ENCODE measurements at places on chromosomes 3 and 15.

- DNase-seq, result no peak
These were observed 4.5 kb upstream of the C15orf39 start for GRCh38 chr15:75197062-75197630.

DNA sequence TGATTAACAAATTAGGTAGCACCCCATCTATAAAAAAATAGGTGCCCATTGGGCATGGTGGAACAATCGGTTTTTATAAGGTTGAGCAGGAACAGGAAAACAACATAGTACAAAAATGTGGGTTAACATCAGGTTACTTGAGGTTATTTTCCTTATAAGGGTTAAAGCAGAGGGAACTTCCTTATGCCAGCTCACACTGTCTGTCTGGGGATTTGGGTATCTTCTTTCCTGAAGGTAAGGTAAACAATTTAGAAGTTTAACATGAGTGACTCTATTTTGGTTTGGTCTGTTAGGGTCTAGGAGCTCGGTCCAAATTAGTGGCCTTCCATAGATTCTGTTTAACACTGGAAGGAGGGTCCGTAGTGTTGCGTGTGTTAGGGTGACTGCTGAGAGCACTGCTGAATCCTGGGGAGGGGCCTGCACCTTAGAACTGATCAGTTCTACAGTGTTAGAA, 14.7 kb downstream of the CHD2 start:
- no peak for DNase-seq

DNA sequence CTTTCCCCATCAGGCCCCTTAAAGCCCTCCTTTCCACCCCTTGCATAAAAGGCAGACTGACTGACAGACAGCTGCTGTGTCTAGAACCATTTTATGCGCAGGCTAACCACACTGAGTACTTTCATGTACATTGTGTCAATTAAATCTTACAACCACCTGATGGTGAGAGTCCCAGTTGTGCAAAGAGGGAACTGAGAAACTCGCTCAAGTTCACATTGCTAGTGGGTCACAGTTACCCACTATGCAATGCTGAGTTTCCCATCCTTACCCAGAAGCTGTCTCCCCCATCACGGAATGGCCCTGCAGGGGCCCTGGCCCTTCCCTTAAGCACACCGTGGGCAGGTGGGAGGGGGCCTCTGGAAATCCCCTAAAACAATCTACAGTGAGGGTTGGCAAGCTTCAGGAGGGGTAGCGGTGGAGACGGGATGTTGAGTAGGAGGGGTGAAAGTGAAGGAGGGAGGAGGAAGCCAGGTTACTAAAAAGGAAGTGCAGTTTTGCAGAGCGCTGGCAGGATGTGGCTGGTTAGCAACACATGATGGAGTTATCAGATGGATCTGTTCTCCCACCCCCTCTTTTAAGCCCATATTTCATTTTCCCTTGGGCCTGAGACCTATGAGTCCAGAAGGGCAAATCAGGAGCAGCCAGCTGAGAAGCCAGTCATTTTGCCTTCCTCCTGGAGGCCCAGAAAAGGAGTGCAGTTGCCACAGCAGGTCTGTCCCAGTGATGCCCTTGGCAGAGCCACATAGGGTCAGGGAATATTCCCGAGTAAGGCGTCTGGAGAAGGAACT, 30.0 kb downstream of the STARD5 start:
- no peak for DNase-seq

DNA sequence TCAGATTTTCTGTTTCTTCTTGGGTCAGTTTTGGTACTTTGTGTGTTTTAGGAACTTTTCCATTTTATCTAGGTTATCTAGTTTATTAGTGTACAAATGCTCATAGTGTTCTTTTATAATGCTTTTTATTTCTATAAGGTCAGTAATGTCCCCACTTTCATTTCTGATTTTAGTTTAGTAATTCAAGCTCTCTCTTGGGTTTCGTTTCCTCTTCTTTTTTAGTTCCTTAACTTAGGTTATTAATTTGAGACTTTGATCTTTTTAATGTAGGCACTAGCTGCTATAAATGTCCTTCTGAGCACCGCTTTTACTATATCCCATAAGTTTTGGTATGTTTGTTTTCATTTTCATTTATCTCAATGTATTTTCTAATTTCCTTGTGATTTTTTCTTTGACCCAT, 27.0 kb upstream of the CD200R1L start:
- no peak for DNase-seq

DNA sequence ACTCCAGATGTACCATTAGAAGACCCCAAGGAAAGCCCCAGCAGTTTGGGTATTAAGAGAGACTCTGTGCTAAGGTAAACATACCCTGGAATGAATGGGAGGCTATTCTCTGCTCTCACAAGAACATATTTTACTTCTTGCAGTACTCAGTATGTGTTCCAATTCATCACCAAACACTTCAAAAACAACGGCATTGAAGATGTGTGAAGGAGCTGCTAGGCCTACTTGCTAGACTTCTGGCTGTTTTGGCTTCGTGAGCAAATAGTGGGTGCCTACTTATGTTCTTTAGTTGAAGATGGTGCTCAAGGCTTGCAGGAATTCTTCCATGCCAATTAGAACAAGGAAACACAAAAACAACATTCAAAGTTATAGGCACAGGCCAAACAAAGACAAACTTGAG, 514.5 kb downstream of the ROBO1 start:
- no peak for DNase-seq

DNA sequence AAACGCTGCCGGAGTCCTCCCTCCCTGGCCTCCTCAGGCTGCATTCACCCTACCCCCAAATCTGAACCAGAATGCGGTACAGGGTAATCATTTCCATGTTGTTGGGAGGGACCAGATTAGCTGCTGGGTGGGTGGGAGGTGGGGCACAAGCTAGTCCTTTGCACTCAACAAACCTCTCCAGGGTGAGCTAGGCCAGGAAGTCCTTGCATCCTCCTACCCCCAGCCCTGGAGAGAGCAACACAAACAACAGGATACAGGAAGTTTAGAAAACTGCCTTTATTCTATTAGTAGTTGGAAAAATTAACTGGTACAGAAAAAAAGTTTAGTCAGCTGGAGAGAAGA, 702 bp upstream of the GPX1 start:
- DNase-seq, result no peak

DNA sequence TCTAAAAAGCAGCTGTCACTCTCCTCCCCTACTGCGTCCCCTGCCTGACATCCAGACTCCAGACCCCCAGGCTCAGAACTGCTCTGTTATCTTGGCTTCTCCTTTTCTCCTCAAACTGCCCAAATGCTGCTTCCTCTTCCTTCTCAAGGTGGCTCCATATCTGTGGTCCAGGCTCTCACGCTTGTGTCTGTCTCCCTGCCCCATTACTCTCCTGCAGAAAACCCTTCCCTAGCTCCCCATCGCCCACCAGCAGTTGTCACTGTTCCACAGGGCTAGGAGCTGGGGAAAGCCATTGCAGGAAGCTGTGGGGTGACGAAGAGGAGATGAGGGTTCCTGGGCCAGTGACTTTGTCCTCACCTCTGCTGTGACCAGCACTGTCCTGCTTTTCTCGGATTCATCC, 30.7 kb upstream of the CGNL1 start:
- no peak for DNase-seq

DNA sequence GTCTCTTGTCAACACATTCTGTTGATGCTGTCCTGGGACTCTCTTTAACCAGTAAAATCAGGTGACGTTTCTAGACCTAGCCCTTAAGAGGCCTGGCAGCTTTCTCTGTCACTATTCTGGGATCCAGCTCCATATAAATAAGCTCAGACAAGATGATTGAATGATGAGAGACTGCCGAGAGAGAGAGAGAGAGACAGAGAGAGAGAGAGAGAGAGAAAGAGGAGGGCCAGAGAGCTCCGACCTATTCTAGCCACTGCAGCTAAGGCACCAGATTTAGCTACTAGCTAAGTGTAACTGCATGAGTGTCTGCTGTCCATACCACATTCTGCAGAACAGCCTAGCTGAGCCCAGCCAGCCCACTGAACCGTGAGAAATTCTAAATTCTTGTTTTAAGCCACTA, 36.1 kb upstream of the CTXND1 start:
- no peak for DNase-seq

DNA sequence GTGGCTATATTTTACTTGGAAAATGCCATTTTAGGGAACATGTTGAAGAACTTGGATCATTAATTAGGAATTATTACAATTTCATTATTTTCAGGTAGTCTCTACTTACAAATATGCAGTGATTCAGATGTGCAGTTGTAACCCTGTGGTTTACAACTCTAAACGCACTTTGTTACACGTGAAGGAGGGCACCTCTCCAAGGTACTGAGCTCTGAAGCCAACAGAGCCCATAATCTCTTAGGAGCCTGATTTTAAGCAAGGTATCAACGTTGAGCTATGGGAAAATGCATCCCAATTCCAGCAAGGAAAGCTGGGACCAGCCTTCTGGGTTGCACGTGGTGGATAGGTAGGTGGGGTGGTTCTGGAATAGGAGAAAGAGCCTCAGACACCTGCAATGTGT, 81.5 kb upstream of the FAM3D start:
- no peak for DNase-seq

DNA sequence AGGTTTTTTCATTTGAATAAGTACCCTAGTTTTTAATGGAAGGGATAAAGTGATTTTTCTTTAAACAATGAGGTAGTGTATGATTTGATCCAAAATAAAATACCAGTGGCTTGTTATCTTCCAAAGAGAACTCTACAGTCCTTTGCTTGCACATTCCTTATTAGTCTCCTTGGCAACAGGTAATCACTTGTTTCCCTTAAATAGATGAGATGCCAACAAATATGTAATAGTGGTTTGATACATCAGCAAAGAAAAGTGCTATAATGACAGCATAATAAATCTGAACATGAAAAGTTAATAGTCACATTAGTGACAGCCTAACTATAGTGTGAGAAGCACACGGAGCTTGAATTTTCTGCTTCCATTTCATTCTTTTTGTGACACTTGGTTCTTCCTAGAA, 360.2 kb downstream of the ZNF385D start:
- no peak for DNase-seq
